ENCODE measurements at places on chromosomes 3 and 15.
A peak's percentile ranks its signal among the peaks of the same experiment; 100 is the strongest.

GRCh38 chr3:192215-192929 lies 4.2 kb upstream of the CHL1 start:
- no peak for DNase-seq

GRCh38 chr3:12759693-12760565 lies 870 bp upstream of the TMEM40 start:
- DNase-seq = no peak

DNA sequence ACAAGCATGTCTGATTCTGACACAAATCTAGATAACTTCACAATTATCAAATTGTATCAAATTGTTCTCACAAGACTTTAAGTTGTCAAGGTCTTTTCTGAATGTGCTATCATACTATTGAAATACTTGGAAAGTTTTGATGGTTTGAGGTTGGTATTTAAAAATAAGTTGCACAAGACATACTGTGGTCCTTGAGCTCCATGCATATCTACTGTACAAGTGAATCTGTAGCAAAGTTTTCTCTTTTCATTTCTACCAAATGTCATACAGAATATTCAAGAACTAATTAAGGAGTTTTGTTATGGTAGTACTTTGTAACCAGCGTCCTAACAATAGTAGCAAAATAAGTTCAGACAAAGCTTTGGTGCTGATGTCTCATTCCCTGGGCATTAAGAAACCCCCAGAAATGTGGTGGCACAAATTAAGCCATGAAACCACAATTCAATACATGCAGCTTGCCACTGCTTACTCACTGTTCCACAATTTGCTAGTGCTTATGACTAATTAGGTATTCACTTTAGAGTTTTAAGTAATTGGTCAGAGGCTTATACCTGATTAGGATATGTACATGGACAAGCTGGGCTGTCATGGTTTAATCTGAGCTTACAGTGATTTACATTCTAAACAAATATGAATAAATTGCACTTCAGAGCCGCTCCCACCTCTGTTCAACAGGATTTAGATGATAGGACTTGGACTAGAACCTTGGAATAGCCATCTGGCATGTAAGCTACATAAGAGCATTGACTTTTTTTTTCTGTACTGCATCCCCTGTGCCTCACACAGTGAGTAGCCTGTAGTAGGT lies 8.8 kb downstream of the TBC1D23 start:
- DNase-seq = no peak

DNA sequence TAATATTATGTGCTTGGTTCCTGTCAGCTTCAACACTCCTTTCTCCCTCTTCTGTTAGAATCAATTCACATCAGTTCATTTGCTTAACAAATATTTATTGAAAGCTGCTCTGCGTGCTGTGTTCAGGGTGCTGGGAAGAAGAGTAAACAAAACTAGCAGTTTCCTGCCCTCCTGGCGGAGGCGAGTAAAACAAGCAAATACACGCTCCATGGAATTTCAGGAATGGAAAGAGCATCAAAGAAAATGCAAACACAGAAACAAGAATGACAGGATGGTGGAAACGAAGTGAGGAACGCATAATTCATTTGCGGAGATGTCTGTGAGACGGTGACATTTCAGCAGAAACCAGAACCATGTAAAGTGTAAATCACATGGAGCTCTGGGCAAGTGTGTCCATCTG lies 49.4 kb upstream of the SPTSSB start:
- no peak for DNase-seq

- DNase-seq = no peak
Measured at GRCh38 chr15:68424754-68425390, 7.1 kb downstream of the ITGA11 start.

- DNase-seq = no peak
Measured at GRCh38 chr3:22569570-22569969, 633.6 kb upstream of the UBE2E2 start.

DNA sequence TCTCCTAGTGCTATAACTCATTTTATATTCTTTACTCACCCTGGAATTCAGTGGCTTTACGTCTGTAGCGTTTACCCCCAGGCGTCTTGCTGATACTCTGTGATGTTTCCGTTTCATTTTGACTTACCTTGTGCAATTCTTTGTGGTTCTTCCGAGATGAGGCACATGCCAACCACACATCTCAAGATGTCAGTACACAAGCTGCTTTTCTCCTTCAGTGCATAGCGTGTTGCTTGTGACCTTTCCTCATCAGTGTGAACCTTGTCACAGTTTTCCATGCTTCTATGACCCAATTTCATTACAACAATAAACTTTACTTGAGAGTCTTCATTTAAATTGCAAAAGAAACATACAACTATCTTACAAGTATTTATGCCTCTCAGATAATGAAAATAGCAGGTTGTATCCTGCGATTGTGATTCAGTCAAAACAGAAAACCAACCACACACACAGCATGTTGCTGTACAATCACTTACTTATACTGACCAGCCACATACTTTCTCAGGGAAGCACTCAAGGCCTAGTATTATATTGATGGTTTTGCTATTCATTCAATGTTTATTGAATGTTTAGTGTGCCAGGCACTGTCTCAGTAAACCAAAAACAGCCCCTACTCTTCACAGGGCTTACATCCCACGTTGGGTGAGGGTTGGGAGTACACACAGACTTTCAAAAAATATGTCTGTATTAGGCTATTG lies 4.6 kb upstream of the TBL1XR1 start:
- peak; percentile 69 for DNase-seq

Measured in T-helper 2 cell (primary cell).